ENCODE measurements at places on chromosomes 7 and 10.

DNA sequence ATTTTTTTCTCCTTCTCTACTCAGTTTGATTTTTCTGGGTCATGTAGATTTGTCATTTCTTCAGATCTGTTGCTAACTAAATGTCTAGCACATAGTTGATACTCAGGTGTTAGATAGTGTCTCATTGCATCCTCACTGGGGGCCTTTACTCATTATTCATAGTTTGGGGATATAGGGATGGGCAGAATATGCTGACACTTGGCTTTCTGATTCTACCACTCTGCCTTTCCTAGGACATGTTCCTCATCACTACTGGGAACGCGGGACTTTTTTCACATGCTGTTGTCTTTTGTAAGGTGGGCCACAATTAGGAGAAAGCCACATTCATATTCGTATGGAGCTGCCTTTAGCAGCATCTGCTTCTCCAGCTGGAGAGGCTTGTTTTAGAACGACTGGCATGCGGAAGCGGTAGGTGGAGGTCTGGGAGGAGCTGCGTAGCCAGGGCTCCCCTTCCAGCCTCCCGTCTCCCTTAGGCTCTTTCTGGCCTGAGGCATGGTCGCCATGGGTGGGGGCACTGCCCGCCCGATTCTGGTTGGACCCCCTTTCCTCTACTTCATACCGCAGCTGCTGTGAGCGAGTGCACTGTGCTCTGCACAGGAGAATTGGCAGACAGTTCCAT, 78.8 kb downstream of the SND1 start:
- DNase-seq, result no peak

DNA sequence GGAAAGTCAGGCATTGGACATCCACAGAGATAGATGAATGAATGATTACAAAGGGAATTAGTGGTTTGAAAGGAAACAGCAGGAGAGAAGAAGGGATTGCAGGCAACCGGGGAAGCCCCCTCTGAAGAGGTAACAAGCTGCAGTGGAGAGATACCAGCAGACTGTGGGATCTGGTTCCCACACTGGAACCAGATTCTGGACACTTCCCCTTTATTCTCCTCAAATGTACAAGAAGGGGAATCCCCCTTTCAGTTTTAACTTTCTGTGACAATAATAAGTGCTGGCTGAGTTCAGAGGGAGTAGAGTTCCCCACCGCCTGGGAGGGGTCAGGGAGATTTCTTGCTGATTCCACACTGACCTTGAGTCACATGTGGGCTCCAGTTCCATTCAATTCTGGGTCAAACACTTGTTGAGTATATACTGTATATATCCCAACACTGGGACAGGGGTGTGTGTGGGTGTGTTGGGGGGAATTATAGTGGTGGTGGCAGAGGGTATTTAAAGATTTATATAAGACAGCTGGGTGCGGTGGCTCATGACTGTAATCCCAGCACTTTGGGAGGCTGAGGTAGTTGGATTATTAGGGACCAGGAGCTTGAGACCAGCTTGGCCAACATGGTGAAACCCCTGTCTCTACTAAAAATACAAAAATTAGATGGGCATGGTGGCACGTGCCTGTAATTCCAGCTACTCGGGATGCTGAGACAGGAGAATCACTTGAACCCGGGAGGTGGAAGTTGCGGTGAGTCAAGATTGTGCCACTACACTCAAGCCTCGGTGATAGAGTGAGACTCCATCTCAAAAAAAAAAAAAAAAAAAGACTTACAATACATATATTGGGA, 16.5 kb upstream of the DDIT4 start:
- DNase-seq, result no peak

DNA sequence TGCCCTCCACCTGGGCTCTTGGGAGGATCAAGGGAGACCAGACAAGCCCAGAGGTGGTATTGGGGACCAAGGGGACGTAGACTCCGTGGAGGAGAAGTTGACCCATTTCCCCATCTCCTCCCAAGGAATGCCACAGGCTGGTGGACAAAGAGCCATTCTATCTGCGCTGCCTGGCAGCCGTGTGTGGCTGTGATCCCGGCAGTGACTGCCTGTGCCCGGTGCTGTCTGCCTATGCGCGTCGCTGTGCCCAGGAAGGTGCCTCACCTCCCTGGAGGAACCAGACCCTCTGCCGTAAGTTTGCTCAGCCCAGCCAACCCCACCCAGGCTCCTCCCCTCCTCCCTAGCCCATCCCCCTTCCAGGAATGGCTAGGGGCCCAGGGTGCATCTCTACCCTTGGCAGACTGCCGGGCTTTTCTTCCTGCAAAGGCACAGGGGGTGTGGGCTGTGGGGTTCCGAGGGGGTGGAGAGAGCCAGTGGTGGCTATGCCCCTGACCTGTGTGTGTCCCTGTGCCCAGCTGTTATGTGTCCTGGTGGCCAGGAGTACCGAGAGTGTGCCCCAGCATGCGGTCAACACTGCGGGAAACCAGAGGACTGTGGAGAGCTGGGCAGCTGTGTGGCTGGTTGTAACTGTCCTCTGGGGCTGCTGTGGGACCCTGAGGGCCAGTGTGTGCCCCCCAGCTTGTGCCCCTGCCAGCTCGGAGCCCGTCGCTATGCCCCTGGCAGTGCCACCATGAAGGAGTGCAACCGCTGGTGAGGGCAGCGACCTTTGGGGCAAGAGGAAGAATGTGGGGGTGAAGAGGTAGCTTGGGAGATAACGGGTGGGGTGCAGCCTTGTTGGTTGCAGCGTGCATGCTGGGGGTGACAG, 10.2 kb upstream of the ZNF467 start:
- no peak for DNase-seq

DNA sequence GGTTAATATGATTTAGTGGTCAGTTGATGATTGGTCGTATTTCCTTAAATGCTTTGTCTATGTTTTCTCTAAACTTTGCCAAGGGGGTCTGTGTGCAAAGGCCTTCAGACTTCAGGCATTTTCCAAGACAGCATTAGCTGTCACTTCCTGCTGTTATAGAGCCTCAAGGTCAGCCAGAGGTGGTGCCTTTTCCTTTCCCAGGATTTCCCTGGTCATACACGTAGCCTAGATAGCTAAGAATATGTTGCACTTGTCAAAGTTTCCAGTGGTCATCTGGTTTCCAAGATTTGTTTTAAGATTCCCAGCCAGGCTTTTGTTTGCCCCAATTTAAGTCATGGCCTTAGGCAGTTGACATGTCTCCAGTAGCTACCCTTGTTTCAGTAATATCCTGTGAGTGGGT, 133.2 kb upstream of the IGFBP3 start:
- DNase-seq, result no peak

GRCh38 chr10:130636313-130636930, 500.2 kb downstream of the GLRX3 start:
- DNase-seq, result no peak

- DNase-seq, result no peak
Observed at GRCh38 chr10:103054621-103055020, 136.5 kb downstream of the CNNM2 start.

- DNase-seq, result no peak
Observed at GRCh38 chr7:149414745-149415390, 46.0 kb downstream of the ZNF777 start.

- DNase-seq, result peak; percentile 89
Observed at GRCh38 chr10:100998991-100999741, 442 bp upstream of the LZTS2 start.

GRCh38 chr10:1483826-1484225, 253.5 kb downstream of the ADARB2 start:
- DNase-seq, result no peak

DNA sequence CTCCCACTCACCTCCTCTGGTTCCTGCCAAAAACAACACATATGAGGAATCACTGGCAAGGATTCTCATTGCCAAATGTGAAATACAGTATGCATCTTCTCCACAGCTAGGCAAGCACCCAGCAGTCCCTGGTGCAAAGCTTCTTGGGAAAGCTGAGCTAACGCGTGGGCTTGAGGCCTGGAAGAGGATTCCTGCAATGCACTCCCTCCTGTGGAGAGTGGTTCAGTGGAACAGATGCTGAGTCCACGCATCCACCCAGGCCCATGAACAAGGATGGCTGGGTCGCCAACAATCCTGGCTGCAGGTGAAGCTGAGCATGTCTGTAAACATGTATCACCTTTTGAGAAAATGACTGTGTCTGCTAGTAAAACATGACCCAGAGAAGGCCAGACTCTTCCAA, 113.2 kb upstream of the CHST15 start:
- DNase-seq, result no peak

DNA sequence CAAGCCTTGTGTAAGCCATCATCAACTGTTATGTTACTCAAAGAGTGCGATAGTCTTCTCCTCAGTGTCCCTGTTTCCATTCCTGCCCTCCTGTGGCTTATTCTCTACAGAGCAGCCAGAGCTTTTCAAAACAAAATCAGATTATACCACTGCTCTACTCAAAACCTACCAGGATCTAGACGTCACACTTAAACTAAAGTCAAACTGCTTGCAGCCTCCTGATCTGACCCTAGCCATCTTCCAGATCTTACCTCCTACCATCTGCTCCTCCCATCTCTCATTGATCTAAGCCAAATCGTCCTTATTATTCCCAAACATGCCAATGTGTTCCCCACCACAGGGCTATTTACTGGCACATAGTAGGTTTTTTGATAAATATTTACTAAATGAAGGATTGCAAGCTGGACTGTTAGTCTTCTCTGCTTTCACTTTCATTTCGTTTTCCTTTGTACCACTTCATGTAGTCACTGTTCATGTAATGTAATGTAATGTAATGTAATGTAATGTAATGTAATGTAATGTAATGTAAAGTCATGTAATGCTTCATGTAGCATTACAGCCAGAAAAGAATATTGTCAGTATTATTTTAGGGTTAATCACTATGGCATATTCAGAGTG, 116.1 kb downstream of the GPR37 start:
- DNase-seq, result no peak

DNA sequence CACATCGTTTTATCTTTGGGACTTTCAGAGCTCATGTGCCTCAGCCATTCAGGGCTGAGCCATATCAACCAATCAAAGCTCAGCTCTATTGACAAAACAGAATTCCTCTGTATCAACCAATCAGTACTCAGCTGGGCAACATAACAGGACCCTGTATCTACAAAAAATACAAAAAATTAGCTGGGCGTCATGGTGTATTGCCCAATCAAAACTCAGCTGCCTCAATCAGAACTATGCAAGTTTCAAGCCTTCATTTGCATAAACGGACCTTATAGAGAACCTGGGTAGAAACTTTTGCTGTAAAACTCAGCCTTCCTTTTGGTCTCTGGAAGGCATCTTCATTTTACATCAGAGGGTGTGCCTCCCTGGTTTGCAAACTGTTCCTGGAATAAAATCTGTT, 77.1 kb downstream of the ZNF467 start:
- DNase-seq, result no peak

GRCh38 chr10:103433858-103434257, 18.3 kb downstream of the CALHM2 start:
- DNase-seq, result no peak

DNA sequence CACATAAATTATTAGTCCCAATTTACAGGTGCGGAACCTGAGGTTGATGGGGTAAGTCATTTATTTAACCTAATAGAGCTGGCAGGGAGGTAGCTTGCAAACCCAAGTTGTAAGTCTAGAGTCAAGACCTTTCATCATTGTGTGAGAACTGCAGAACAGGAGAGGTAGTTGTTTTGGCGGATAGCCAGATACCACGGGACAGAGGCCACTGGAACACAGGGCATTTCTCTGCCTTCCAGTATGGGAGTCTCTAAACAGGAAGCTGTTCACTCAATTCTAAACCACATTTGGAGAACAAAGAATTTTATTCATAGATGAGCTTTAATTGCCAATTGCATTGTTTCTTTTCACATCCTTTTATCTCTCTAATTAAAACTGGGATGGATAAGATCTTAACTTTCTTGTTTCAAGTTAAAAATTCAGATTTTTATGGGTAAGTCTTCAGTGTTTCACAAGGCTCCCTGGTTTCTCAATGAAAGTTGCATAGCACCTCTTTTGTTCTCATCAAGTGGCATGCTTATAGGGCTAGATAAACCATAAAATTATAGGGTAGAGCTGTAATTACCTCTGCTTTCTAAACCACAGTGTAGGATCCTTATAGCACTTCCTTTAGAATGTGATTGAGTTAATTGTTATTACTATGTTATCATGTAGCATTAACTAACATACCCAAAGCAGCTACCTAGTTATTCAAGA, 489.0 kb downstream of the GATA3 start:
- no peak for DNase-seq

- DNase-seq, result no peak
Observed at GRCh38 chr10:6838118-6838517, 258.0 kb upstream of the PRKCQ start.

DNA sequence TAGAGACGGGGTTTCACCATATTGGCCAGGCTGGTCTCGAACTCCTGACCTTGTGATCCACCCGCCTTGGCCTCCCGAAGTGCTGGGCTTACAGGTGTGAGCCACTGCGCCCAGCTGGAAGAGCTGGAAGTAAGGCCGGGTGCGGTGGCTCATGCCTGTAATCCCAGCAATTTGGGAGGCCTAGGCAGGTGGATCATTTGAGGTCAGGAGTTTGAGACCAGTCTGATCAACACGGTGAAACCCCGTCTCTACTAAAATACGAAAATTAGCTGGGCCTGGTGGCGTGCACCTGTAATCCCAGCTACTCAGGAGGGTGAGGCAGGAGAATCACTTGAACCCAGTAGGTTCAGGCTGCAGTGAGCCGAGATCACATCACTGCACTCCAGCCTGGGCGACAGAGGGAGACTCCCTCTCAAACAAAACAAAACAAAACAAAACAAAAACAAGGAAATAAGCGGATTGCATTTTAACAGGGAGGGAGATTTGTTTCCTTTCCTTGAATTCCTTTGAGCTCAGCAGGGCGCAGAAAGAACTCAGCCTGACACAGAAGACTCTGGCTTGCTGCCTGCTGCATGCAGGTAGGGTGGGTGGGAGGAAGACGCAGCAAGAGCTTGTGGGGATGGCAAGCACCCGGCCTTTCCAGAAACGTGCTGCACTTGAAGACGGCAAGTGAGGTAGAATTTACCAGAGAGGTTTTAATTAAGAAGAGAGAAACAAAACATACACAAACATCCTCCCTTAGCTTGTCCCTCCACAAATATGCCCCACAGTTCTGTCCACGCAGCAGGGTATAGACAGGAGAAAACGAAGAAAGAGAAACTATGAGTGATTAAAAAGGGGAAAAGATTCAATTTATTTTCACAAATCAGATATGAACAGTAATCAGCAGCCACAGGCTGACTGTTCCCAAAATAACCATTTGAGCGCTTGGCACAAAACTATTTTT, 148.0 kb downstream of the RNF216 start:
- DNase-seq, result no peak

DNA sequence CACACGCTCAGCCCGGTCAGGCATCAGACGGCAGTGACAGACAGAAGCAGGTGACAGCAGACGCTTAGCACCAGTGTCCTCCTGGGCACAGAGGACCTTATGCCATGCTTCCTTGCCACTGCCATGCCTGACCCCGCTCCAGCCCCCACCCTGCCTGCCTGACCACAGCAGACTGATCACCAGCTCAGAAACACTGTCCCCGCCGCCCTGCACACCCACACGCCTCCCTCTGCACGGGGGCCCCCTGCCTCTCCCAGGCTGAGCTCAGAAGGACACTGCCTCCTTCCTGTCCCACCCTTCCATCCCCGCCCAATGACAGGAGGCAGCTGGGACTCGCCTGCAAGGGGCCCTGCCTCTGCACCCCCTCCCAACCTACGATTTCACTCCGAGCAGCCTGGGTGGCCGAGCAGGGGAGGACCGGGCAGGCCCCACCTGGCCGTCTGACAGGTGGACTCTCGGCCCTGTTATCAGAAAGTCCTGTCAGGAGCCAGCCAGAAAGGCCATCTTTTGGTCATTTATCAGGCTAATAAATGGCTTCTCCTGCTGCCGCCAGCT, 183.4 kb downstream of the ELFN1 start:
- DNase-seq, result peak; percentile 64

GRCh38 chr7:44143646-44144250, 2.6 kb upstream of the MYL7 start:
- peak; percentile 40 for DNase-seq

GRCh38 chr7:142298627-142299026, 40.8 kb upstream of the PRSS58 start:
- DNase-seq, result no peak
